ENCODE measurements at places on chromosomes 16 and 17. TPM values are rescaled to one million over a fixed set of nuclear protein-coding genes. Genes with fewer than 3 reads are reported as not detected.

DNA sequence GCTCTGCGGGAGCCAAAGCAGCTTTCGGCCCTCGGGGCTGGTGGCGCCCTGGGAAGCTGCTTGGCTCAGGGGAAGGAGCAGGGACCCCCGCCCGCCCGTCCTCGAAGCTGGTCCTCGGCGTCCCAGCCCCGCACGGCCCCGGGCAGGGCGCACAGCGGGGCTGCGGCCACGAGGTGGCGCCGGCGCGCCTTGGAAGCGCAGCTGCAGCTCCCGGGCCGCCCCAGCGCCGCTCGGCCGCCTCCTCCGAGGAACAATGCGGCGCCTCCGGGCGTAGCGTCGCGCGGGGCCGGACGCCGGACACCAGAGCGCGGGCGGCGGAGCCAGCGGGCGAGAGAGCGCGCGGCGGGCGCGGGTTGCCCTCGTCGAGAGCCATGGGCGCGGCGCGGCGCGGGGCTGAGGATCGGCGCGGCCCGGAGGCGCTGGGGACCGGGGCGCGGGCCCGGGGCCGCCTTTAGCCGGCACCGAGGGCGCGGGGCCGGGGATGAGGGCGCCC lies at the start of gene MGAT5B:
Gene MGAT5B (plus strand): TSS at position 229 of the 493 bp plus-strand sequence. CDS start 626 bp downstream, outside the sequence.
- DNase-seq: peak; percentile 94
- no peaks in the 10 kb centered on the region for H3K36me3 ChIP-seq
- H3K27ac ChIP-seq: no peak within 1 kb of the TSS

DNA sequence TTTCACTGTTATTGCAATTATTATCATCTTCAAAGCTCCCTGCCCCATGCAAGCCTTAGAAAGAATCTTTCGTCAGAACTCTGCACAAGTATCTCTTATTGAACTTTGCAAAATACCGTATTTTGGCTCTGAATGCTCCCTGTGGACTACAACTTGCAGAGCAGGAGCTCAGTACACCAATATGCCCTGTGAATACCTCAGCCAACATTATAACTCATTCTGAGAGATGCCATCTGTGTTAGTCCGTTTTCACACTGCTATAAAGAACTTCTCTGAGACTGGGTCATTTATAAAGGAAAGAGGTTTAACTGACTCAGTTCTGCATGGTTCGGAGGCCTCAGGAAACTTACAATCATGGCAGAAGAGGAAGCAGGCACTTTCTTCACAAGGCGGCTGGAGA lies 87.2 kb upstream of the XYLT1 start:
- H3K4me1 ChIP-seq: no peaks in the 10 kb centered on the region
- H3K4me3 ChIP-seq: no peak overlapping the region
- peaks cover 7% of the 10 kb centered on the region for H3K27me3 ChIP-seq
- no peaks in the 10 kb centered on the region for H3K36me3 ChIP-seq

GRCh38 chr16:72894293-72895151 lies 153.4 kb downstream of the ZFHX3 start:
- H3K27ac ChIP-seq: no peak overlapping the region
- peaks cover 21% of the 10 kb centered on the region for H3K27me3 ChIP-seq
- no peak for DNase-seq
- H3K4me3 ChIP-seq: no peak overlapping the region

DNA sequence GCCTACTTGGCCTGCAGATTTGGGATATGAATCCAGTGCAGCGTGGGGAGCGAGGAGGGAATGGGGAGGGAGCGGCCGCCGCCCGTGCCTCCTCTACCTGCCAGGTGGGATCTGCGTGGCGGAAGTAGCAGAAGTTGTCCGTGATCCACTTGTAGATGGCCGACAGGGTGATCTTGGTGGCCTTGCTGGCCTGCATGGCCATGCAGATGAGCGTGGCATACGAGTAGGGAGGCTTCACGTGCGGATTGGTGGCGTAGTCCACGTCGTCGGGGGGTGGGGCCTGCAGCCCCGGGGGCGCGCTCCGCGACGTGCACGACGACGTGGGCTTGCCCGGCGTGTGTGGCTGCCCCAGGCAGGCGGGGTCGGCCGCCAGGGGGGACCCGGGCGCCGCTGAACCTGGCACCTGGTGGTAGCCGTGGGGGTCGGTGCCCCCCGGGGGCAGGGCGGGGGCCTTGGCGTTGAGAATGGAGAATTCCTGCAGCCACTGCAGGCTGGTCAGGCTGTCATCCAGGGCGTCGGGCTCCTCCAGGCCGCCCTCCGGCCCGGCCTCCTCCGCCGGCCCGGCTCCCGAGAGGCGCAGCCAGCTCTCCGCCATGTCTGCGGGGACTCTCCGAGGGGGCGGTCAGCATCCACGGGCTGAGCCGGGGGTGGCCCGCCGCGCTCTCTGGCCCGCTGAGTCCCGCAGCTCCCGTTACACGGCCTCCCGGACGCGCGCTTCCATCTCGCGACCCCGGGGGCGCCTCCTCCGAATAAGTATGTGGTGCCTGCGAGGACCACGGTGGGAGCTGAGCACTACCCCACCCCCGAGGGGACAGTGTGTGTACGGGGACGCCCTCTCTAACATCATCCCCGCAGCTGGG lies 1.0 kb downstream of the FOXJ1 start:
- no peak overlapping the region for H3K27ac ChIP-seq
- no peak overlapping the region for H3K4me3 ChIP-seq
- peaks cover 5% of the 10 kb centered on the region for H3K4me1 ChIP-seq
- peak; percentile 46 for DNase-seq
- H3K36me3 ChIP-seq: peaks cover 5% of the 10 kb centered on the region
- H3K27me3 ChIP-seq: peaks cover 38% of the 10 kb centered on the region

NUPR1 gene
- total RNA-seq: 1.5 TPM

- peaks cover 41% of the 10 kb centered on the region for H3K4me1 ChIP-seq
- peaks cover 32% of the 10 kb centered on the region for H3K27me3 ChIP-seq
- no peaks in the 10 kb centered on the region for H3K36me3 ChIP-seq
- no peak overlapping the region for H3K4me3 ChIP-seq
- no peak overlapping the region for H3K27ac ChIP-seq
- DNase-seq: no peak
Observed at GRCh38 chr17:74953134-74953687, 17.5 kb downstream of the OTOP3 start.

DNA sequence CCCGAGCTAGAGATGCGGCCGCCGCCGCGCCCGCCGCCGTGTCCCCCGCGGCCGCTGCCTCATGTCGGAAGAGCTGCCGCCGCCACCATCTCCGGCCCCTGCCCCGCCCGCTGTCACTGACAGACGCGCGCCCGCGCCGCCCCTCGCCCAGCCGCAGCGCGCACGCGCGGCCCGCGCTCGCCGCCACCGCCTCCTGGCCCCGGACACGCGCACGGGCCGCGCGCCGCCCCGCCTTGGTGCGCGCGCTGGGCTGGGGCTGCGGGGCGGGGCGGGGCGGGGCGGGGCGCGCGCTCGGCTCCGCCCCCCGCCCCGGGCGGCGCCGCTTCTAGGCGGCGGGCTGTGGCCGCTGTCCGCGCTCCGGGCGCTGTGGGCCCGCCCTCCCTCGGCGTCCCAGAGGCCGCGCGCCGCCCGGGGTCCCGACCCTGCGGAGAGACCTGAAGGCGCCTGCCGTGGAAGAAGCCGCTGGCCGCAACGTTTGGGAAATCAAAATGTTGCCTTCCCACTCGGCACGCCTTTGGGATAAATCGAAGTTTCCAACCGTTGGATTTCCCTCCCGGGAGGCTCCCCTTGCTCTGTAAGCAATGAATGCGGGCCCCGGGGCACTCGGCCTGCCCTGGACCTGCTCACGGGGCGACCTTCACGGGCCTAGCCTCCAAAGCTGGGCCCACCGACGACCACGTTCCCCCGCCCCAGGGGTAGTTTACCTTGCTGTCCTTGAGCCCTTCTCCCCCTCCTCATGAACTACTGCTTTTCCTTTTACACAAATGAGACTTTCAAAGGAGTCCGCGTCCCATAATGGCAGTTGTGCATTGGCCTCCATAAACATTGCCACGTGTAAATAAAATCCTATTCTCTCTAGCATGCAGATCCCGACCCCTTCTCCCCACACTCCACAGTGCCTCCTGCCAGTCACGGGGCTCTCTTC lies at the start of gene ADCY9:
Gene ADCY9 (minus strand): TSS at position 118 of the 925 bp plus-strand sequence. CDS start 1,000 bp downstream, outside the sequence.
- peak within 1 kb of the TSS; percentile 34 for H3K4me3 ChIP-seq
- H3K27me3 ChIP-seq: peaks cover 51% of the 10 kb centered on the region
- H3K4me1 ChIP-seq: no peaks in the 10 kb centered on the region
- H3K36me3 ChIP-seq: no peaks in the 10 kb centered on the region
- no peak within 1 kb of the TSS for H3K27ac ChIP-seq

DNA sequence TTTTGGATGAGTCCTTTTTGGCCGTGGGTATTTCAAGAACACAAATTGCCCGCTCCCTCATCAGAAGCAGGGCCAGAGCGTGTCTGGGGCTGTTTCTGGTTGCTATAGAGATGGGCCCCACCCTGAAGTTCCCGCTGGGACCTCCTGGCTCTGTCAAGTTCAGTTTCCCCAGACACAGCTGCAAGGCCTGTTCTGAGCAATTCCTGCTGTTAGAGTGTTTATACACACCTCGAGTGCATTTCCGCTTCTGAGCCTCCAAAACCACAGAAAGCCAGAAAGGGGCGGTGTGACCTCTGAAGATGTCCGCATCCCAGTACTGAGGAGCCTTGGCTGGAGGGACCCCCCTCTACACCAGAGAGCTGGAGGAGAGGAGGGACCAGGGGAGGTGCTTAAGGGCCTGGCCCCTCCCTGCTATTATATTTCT lies 9.3 kb upstream of the WBP2 start:
- H3K27ac ChIP-seq: peak overlapping the region; percentile 42
- no peaks in the 10 kb centered on the region for H3K36me3 ChIP-seq
- H3K27me3 ChIP-seq: no peaks in the 10 kb centered on the region
- DNase-seq: peak; percentile 49
- no peak overlapping the region for H3K4me3 ChIP-seq
- peaks cover 22% of the 10 kb centered on the region for H3K4me1 ChIP-seq

- H3K27ac ChIP-seq: no peak overlapping the region
- no peaks in the 10 kb centered on the region for H3K36me3 ChIP-seq
- DNase-seq: no peak
- H3K27me3 ChIP-seq: peaks cover 12% of the 10 kb centered on the region
Observed at GRCh38 chr16:47033176-47033575, 59.7 kb upstream of the DNAJA2 start.

GRCh38 chr16:56367764-56368163 lies 57.6 kb downstream of the AMFR start:
- H3K4me1 ChIP-seq: peaks cover 1% of the 10 kb centered on the region
- H3K27me3 ChIP-seq: no peaks in the 10 kb centered on the region
- DNase-seq: no peak
- H3K36me3 ChIP-seq: peaks cover 71% of the 10 kb centered on the region
- no peak overlapping the region for H3K27ac ChIP-seq

DNA sequence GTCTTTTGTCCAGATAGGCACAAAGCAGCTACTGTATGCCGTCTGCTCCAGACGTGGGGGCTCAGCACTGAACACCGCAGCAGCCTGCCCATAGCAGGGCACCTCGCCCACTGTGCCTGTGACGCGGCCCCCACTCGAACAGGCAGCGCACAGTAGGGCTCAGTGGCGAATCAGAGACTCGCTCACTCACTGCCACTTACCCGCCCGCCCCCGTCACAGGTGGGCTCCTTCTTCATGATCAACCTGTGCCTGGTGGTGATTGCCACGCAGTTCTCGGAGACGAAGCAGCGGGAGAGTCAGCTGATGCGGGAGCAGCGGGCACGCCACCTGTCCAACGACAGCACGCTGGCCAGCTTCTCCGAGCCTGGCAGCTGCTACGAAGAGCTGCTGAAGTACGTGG lies 23.6 kb downstream of the TPSG1 start:
- H3K27me3 ChIP-seq: peaks cover 14% of the 10 kb centered on the region
- H3K27ac ChIP-seq: no peak overlapping the region
- H3K36me3 ChIP-seq: no peaks in the 10 kb centered on the region
- no peaks in the 10 kb centered on the region for H3K4me1 ChIP-seq
- DNase-seq: no peak
- no peak overlapping the region for H3K4me3 ChIP-seq

DNA sequence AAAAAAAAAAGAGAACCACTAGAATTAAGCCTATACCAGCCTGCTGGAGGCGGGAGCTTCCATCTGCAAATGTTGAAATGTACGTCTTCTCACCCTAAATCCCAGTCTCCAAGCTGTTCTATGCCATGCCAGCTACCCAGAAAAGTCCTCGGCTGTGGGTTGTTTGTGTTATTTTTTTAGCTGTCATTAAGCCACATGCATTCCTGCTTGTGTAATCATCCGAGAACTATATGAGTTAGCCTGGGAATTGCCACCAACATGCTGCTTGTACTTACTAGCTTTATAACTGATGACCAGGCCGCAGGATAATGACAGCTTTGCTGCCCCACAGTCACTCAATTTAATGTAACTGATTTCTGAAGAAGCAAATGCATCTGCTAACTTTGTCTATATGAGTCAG lies 313.9 kb upstream of the SALL1 start:
- H3K4me1 ChIP-seq: no peaks in the 10 kb centered on the region
- H3K27ac ChIP-seq: no peak overlapping the region
- DNase-seq: no peak
- no peak overlapping the region for H3K4me3 ChIP-seq
- H3K36me3 ChIP-seq: no peaks in the 10 kb centered on the region

GRCh38 chr16:86498155-86498670 lies 12.1 kb upstream of the FOXF1 start:
- no peak overlapping the region for H3K4me3 ChIP-seq
- peaks cover 3% of the 10 kb centered on the region for H3K4me1 ChIP-seq
- H3K27ac ChIP-seq: no peak overlapping the region
- peaks cover 81% of the 10 kb centered on the region for H3K27me3 ChIP-seq

SEZ6L2 gene
- total RNA-seq: 2.1 TPM

HSF5 gene
- not detected for total RNA-seq

CCNF gene
- total RNA-seq: 70.1 TPM

- no peaks in the 10 kb centered on the region for H3K4me1 ChIP-seq
- H3K27ac ChIP-seq: no peak overlapping the region
- H3K27me3 ChIP-seq: peaks cover 6% of the 10 kb centered on the region
- H3K4me3 ChIP-seq: no peak overlapping the region
- DNase-seq: no peak
- H3K36me3 ChIP-seq: no peaks in the 10 kb centered on the region
Observed at GRCh38 chr17:15366026-15366425, 24.6 kb upstream of the TEKT3 start.

- H3K4me3 ChIP-seq: no peak overlapping the region
- H3K36me3 ChIP-seq: no peaks in the 10 kb centered on the region
- no peaks in the 10 kb centered on the region for H3K27me3 ChIP-seq
- H3K27ac ChIP-seq: no peak overlapping the region
Observed at GRCh38 chr17:27207073-27207513, 86.8 kb upstream of the WSB1 start.

SHCBP1 gene
- total RNA-seq: 18.0 TPM

DNA sequence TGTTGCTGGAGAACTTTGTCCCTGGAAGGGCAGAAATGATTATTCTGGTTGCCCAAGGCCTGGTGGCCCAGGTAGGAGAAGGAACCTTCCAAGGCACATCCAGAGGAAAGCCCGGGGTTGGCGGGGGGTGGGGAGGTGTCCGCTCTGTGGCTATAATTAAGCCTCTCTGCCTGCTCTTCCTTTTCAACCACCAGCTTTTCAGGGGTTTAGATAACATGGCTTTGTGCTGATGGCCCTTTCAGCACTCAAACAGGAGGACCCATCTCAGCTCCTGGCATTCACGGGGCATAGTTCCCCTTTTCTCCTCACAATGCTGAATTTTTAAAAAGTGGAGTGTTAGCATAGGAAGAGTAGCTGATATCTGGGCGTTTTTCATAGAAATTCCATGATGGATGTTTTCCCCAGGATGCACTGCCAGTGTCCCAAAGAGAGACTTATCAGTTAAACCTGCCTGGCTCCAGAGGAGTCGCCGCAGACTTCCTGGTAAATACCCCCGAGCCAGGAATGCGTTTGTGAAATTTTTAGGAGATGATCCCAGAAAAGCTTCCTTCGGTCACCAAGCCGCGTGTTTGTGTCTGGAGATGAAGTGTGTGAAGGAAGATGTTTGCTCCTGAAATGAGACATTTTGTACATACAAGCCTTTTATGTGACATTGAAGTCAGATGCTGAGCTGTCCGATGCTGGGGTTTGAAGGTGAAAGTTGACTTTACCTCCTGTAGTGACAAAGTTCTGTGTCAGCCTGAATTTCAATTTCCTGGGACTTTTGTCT lies 188.5 kb downstream of the MSI2 start:
- H3K27ac ChIP-seq: no peak overlapping the region
- no peaks in the 10 kb centered on the region for H3K36me3 ChIP-seq
- no peak for DNase-seq
